ENCODE measurements at places on chromosomes 7 and 10.
A peak's percentile ranks its signal among the peaks of the same experiment; 100 is the strongest.

DNA sequence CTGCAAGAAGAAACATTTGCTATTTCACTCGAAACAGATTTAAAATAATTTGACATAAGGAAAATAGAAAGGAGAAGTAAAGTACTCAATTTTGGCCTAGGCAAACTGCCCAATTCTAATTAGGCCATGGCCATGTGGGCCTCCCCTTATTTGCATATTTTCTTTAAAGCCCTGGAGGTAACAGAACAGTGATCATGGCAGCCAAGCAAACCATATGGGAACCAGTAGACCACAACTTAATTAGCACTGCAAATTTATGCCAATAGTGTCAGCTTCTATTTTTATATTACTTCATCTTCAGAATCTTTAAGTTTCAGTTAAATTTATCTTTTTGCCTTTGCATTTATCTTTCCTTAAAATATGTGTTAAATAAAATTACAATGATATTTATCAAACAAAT is 63.3 kb upstream of the THSD7A start:
- no peak for DNase-seq

DNA sequence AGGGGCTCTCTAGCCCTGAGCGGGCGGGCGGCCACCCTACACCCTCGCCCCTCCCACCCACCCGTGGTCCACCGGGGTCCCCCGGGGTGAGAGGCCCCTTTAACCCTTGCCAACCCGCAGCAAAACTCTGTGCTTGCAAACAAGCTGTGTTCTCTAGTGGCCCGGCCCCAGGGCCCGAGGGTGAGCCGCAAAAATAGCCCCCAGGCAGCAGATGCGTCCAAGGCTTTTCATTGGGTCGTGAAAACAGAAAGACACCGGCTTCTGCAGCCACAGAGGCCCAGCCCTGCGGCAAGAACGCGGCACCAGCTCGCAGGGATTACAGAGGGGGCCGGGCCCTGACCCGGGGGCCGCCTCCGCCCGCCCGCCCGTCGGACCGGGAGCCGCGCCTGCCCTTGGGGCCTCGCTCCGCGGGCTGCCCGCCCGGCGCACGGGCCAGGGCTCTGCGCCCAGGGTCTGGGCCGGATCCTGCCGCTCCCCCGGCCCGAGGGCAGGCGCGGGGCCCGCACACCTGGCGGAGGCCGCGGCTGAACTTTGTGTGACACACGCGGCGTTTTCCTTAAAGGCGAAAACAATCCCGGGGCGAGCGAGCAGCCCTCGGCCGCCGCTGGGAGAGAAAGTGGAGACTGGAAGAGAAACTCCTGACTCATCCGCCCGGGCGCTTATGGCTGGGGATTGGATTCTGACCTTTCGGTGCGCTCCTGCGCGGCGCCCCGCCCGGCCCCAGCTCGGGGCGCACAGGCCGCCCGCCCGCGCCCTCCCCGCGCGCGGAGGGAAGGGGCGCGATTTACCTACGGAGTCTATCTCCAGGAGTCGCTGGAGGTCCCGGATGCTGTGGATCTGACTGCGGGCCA is 2.8 kb downstream of the PDGFA start:
- DNase-seq: peak; percentile 76

DNA sequence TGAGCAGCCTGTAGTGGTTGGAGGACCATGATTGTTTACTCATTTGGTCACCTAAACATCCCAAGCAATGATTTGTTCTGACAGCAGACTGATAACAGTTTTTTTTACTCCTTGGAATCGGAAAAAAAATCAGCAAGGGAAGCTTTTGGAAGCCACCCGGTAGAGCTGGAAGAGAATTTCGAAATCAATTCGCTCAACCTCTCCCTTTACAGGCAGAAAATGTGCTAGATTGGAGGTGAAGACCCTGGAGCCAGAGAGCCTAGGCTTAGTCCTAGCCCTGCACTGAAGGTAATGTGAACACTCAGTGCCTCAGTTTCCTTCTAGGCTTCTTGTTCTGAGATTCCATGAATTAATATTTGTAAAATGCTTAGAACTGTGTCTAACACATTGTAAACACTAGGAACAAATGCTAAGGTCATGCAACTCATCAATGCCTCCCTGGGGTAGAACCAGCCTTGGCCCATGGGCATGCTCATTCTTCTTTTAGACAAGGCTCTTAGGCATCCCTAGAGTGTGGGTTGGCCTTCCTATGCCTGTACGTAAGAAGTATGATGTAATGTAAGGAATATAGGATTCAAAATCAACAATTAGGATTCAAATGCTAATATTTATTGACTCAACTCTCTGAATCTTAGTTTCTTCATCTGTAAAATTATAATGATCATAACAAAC is 52.7 kb downstream of the MET start:
- DNase-seq: no peak

DNA sequence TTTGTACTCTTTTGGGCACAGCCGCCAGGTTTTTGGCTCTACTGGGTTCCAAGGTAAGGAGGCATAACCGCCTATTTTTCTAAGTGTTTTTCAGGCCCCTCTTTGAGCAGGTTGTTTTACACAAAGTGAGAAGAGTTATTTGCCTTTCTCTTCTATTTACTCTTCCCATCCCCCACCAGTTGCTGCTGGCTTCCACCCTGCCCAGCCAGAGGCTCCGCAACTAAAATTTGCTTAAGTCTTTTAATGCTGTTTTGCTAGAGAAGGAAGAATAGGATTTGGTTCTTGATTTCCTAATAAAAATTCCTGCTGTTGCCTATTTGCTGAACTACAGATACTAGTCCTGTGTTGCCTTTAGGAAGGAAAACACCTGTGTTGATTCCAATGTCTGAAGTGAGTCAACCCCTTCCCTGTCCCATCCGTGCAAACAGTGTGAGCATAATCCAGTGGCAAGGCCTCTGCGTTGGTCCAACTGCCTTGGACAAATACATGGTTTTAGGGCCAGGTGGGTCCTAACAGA is 1.9 kb downstream of the PLA2G12B start:
- peak; percentile 42 for DNase-seq

DNA sequence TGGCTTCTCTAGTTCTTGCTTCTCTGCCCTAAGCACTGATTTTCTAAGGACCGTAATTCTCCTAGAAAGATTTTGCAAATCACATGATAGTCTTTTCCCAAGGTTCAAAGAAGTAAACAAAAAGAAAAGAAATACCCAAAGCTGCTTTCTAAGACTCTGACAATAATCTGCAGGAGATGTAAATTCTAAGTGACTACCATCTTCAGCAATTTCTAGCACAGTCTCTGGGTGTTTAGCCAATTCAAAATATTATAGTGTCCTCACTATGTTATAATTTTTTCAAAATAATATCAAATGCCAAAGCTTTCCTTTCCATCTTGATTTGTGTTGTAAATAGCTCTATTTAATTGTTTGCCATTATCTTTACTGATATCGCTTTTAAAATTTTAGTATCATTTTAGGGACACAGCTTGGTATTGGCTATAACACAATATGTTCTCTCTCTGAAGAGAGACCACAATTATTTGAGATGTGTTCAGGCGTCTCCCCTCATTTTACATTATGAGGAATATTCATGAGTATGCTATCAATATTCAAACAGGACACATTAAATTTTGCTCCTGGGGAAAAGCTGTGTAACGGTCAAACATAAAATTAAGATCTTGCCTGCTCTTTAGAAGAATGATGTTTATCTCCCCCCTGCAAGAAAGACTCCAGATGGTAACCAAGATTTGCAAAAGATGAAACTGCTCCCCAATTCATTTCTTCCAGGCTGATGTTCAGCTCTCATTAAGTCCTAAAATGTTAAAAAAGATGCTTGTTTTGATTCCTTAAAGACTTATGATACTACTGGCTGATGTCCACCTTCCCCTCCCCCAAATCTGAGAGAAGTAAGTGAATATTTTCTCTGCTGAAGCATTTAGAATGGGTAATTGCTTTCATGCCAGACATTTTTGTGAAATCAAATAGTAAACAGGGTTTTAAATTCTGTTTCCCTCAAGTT is 191.9 kb upstream of the WDR11 start:
- no peak for DNase-seq

DNA sequence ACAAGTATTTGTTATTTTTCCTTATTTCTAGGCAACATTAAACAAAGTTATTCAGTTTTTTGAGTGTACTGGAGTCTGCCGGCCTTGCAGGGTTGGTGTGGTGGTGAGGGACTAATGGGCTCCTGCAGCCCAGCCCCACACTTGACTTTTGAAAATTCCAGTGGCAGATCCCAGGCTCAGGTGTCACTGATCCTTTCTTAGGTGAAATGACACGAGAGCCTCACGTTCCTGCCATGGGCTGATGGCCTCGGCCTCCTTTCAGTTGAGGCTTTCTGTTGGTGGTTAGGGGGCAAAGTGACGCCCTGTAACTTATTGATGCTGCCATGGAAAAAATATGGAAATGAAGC is 117.9 kb downstream of the NKX6-2 start:
- DNase-seq: no peak
